Mesothelial cell of epicardium (in vitro differentiated cells): ENCODE measurements at places on chromosomes 1 and 21.
A peak's percentile ranks its signal among the peaks of the same experiment; 100 is the strongest.

DNA sequence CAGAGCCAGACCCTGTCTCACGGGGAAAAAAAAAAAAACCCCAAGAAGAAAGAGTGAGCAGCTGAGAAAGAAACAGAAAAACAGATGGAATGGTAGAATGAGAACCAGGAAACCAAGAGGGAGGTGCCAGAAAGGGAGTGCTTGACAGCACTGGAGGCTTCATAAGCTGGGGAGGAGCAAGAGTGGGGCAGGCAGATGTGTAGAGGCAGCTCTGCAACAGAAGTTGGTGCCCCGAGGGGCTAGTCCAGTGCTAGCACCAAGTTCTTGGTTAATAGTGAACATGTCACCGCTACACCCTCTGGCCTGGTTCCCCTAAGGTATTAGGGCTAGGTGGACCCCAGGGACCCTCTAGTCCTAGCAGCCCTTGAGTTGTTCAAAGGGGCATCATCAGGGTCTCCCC is 98.0 kb downstream of the TGFBR3 start:
- no peak for DNase-seq

GRCh38 chr1:208778417-208778816 is 534.2 kb upstream of the PLXNA2 start:
- no peak for DNase-seq

GRCh38 chr1:220281159-220281574 is 8.9 kb upstream of the RAB3GAP2 start:
- DNase-seq = no peak

DNA sequence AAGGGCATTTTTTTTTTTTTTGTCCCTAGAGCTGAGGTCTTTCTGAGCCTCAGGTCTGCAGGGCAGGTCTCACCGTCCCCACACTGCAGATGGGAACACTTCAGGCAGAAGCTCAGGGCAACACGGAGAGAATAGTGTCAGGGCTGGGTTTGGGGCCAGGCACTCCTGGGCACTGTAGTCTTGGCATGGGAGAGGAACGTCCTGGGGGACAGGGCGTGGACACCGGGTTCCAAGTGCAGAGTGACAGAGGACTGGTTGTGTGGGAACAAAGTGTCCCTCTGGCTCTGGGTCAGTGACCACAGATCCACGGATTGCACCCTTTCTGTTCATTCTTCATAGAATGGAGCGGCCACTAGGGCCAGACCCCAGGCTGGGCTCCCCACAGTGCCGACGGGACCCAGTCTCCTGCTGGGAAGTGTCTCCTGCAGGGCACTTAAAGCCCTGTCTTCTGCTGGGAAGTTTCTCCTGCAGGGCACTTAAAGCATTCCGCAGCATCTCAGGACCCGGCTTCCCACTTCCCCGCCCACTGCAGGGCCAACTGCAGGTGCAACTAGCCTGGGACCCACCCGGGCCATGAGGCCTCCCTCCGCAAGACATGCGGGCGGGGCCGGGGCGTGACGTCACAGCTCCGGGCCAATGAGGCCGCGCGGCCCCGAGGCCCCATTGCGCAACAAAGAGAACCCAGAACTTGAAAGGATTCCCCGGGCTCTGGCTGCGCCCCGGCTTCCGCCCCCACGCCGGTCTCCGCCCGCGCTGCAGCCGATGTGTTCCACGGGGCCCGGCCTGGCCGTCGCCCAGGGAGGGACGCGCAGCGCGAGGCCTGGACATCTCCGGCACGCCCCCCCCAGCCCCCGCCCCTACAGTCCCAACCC is 1.2 kb downstream of the GPR153 start:
- peak; percentile 81 for DNase-seq

GRCh38 chr1:47399138-47399845 is 16.8 kb upstream of the FOXE3 start:
- no peak for DNase-seq

DNA sequence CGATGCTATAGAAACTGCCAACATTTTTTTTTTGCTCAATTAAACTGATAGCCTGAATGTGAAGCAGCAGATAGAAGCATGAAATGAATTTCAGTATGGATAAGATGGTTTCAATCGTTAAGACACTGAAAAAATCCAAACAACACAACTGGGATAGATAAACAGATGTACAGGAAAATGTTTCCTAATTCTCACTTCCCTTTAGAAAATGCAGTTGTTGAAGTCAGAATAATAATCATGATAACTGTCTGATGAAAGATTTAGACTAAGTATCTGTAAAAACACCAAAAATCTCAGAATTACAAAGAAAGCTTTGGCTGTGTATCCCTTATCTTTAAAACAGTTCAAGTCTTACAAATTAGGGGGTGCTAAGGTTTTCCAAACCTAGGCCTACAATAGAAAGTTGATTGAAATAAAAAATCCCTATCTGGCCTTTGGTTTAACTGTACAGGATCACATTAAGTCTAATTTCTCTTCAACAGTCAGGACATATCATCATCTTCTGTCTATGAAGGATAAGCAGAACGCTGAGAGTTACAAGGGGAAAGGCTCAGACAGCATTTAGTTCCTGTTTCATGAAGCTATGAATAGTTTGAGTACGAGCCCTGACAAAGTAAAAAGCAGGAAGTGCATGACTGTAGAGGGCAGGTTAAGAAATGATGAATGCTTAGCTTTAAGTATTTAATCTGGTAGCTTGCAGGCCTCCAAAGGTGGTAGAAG is 203.2 kb downstream of the APP start:
- DNase-seq = no peak

DNA sequence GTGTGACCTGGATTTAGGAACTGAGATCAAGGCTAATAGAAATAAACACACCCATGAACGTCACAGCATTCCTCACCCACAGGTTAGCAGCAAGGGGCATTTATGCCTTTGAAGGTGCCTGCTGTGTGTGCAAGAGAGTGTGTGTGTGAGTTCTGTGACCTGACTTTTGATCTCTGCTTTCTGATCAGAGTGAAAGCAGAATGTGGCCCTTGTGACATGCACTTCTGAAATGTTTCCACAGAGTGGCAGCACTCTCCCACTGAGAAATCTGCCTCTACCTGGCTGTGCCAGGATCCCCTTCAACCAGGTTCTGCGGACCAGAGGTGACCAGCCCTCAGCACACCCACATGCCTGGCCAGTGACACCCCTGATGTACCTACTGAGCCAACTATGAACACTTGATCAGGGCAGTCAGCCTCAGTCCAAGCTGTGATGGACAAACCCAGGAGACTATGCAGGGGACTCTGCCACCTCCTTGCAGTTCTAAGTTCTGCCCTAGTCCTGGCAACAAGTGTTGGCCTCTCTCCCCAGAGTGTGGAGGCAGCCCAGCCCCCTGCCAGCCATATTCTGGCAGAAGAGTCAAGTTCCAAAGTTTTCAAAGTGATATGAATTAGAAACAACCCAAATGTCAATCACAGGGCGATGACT is 41.0 kb downstream of the RXRG start:
- DNase-seq = no peak

- DNase-seq = peak; percentile 76
Measured at GRCh38 chr1:27349784-27350662, 8.2 kb downstream of the SYTL1 start.

DNA sequence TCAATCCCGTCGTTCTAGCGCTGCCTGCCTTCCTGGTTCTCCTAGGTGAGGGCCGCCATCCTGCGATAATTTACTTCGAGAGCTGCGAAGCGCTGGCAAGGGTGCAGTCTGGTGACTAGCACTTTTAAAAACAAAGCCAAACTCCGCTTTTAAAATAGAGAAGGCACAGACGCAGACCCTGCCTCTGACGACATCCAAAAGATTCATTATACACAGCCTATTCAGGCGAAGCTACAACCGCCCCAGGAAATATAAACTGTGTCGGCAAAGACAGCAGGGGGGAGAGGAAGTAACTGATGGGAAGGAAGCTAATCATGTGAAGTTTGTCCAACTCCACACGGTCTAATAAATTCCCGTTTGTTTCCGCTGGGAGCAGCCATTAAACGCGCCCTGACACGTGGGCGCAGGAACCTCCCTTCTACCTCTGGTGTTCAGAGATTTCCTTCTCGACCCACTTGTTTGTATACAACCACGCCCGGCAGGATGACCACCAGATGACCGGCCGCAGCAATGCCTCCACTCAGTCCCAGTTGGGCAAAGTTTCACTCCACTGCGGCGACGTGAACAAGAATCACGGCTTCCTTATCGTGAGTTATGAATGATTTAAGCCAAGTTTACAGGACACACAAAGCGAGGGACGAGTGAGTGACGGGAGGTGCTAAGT is 1.3 kb downstream of the GNG12 start:
- no peak for DNase-seq

DNA sequence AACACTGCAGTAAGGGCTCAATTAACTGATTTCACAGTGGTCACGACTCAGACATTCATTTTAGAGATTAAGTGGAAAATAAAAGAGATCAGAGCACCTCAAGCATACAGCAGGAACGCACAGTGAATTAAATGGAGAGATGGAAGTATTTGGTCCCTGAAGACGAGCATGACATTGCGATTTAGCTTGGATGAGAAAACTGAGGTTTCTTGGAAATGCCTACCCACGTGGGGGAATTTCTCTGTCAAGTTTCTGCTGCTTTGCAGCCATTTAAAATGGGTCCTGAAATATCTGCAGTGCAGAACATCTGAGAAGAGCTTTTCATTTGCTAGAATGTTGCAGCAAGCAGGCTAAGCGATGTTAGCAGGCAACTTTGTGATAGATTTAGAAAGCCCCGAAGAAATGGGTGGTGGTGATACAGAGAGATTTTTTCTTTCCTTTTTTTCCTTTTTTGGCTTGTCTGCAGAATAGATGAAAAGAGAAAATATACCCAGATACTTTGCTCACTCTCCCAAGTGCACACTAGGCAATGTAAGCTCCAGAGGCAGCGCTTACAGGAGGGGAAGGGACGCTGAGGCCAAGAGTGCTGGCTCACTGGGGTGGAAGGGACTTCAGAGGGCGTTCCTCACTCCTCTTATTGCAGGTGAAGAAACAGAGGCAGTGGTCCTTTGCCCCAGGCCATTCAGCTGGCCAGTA is 258.0 kb downstream of the KCNJ6 start:
- no peak for DNase-seq

DNA sequence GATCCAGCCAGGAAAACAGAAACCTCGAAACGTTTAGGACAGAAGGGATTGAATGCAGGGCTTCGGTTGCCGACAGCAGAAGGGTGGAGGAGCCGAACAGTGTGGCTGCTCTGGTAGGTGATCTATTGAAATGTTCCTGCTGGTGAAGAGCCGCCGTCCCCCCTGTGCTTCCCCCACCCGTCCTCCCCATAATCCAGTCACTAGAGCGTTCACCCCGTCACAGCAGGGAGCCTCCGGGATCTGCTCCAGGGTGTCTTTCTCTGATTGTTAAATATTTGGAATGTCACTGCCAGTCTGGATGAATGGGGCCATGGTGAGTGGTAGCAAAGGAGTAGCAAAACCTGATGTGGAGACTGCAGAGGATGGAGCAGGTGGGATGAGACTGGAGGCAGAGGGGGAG is 255.1 kb upstream of the CSF3R start:
- DNase-seq = peak; percentile 17

- DNase-seq = no peak
Measured at GRCh38 chr1:41720861-41721410, 197.8 kb downstream of the HIVEP3 start.

DNA sequence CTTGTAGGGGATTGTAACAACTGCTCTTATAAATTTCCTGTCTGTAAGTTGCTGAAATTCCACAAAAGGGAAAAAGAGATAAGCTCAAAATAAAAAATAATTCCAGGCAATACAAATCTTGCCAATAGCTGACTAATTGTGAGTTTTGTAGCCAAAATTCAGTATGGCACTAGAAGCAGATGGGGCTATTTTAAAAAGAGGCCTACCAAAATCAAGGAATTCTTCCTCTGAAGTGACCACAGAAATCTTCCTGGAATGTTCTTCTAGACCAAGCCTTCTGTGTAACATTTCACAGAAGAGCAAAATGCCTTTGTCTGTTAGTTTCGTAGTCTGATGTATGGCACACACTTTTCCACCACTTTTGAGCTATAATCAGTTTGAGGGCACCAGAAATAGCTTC is 127.6 kb downstream of the CYYR1 start:
- DNase-seq = no peak

DNA sequence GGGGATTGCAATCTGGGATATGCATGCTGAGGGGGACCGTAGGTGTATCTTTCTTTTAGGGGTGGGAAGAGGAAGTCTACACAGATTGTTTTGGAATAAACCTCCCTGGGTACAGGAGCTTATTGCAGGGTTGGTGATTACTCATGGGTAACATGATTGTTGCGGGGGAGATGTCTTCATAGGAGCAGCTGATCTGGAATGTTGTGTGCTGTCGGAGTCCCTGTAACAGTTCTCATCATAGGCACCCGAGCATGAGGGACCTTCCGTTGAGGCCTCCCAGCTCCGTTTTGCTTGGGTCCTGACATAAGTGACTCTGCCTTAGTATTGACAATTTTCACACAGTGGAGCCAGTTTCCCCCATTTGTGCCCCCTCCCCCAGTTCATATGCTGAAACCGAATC is 4.2 kb upstream of the PRXL2B start:
- no peak for DNase-seq

GRCh38 chr1:180941518-180942275 is 29.0 kb downstream of the KIAA1614 start:
- no peak for DNase-seq

DNA sequence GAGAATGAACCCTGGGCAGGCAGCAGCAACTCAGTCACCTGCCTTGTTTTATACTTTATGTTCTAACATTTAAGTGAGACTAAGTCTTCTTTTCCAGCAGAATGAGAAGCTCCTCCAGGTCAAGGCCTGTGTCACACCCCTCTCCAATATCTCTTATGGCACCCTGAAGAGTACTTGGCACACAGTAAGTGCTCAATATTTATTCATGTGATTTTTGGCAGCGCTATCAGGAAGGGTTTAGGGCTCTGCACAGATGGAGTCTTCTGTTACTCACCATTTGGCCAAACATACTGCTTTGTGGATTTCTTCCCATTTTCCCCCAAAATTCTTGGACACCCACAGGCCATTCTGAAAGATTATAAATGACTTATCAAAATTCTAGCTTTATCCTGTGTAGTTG is 43.8 kb upstream of the MYBPHL start:
- DNase-seq = no peak

GRCh38 chr1:201214886-201215285 is 24.3 kb downstream of the IGFN1 start:
- peak; percentile 13 for DNase-seq

GRCh38 chr1:216224233-216224632 is 199.0 kb downstream of the USH2A start:
- no peak for DNase-seq

DNA sequence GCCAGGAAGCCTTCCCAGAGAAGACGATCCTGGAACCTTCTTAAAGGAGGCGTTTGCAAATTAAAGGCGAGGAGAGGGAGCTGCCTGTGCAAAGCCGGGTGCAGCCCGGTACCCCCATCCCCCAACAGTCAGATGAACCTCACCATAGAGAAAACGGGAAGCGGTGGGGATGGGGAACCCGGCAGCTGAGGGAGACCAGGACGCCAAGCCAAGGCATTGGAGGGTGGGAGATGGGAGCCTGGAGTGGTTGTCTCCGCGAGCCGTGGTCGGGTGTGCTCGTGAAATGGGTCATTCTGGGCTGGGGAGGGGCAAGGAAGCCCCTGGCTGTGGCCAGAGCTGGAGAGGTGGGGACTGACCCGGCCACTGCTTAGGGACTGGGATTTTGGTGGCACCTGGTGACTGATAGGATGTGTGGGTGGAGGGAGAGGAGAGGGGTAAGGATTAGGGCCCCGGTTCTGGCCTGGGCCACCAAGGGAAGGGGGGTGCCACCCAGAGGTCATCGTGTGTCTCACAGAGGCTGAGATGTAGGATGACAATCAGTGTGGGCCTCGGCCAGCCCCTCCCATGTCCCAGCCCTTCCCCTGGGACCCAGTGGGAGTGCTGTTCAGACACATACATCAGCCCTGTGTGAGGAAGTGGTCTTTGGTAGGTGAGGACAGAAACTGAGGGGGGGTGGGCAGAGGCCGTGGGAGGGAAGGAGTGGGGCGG is 676 bp upstream of the PADI2 start:
- DNase-seq = no peak
